ENCODE measurements at places on chromosomes 11 and 22.

DNA sequence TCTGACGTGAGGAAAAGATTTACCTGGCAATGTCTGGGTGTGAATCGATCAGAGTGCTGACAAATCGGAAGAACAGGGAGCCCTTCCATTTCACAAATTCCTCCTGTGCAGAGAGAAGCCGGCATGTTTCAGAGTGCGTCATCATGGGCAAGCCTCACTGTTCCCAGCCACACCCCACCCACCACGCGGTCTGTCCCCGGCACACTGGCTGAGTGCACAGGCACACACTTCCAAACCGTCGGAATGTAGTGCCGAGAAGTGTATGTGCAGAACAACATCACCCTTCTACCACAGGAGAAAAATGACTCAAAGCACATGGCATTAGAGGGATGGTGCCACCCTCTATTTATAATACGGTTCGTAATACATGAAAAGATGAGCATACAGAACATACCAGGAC, 47.5 kb downstream of the NCAPD3 start:
- no peak for DNase-seq

- DNase-seq = no peak
Measured at GRCh38 chr11:19599681-19600080, 113.0 kb upstream of the NAV2 start.

DNA sequence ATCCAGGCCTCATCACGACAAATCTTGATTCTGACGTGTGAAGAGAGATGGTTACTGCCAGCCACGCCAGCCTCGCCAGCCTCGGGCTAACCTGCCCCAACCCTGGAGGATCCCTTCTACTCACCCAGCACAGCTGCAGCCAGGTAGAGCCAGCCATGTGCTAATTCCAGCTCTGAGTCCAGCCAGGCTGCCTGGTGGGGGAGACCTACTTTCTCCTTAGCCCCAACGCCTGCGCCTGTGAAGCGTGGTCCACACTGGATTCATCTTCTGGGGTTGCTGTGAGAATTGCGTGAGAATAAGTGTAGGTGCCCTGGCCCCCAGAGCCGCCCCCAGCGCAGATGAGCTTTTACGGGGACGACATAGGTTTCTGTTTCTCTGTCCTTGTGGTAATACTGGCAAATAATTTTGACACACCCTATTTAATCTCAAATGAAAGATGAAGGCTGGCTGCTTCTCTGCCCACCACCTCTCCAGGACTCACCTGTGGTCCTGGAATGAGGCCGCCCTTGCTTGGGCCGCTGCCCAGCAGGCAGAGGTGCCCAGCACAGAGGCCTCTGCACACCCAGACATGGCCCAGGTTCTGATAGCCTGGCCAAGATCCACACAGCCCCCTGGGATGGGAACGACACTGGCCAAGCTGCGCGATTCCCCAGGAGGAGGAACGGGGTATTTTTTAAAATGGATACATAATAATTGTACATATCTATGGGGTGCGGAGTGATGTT, 528.4 kb downstream of the TBC1D22A start:
- DNase-seq = no peak

DNA sequence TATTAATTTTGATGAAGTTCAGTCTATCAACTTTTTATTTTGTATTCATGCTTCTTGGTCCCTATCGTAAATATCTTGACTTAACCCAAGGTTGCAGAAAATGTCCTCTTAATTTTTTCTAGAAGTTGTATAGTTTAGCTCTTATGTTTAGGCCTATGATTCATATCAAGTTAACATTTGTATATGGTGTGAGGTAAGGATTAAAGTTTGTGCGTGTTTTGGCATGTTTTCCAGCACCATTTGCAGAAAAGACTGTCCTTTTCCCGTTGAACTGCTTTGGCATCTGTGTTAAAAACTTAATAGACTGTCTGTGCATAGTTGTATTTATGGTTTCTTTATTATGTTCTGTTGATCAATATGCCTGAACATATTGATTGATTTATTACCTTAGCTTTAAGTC, 42.3 kb downstream of the ARHGEF12 start:
- DNase-seq = no peak

DNA sequence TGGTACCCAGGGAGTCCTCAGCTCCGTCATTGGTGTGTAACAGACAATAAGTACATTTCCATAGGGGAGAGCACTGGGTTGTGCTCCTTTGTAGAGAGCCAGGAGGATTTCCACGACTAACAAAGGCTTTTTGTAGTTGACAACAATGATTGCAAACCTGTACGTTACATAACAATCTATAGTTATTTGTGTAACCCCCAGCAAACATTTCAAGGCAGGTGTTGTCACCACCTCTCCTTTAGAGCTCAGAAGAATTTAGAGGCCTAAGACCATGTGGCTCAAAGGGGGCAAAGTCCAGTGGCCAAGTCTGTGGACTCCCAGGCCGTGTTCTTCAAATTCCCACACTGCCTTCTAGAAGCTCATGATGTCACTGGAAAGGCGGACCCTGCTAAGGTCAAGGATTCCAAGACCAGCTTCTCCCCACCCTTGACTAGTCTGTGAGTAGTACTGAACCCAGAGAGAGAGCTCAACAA, 15.8 kb downstream of the RPL27A start:
- no peak for DNase-seq

DNA sequence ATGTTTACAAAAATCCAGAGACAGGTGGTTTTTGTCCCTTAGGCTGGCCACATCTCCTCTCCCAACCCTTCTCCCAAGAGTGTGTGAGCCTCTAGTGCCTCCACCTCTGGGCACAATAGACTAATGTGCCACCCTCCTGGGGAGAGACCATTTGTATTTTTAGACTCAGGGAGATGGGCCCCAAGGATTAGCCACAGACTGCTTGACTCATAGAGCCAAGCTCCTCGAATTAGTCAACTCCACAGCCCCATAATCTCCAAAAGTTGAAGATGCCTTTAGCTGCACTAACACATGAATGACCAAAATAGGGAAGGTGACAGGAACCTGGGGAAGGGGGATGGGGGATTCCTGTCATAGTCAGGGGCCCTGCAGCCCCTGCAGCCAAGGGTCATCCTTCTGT, 53.0 kb upstream of the LRRC32 start:
- DNase-seq = no peak

GRCh38 chr11:41459465-41460401, at the start of gene LRRC4C:
Gene LRRC4C, minus strand, starts transcription at chr11:41459652.
- no peak for DNase-seq

DNA sequence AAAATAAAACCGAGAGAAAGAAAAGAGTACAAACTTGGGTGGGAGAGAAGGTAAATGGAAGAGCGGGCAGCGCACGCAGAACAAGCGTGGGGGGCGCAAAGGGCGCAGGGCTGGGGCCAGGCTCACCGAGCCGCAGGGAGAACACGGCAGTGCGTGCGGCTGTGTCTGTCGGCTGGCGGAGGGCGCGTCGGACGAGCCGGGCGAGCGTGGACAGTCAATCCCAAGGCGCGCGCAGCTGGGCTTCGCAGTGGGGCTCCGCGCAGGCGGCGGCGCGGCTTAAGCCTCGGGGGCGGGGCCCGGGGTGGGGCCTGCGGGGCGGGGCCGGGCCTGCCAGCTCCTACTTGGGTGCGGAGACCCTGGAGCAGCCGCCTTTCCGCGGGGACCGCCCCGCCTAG, at the start of gene UCP2:
UCP2 (minus strand) TSS at position 249 of the 395 bp plus-strand sequence. CDS start 4,465 bp downstream, outside the sequence.
- DNase-seq = peak; percentile 92

GRCh38 chr22:17536269-17536668, 27.0 kb upstream of the SLC25A18 start:
- DNase-seq = no peak

- DNase-seq = no peak
Measured at GRCh38 chr11:118082880-118083552, 3.7 kb downstream of the SMIM35 start.

DNA sequence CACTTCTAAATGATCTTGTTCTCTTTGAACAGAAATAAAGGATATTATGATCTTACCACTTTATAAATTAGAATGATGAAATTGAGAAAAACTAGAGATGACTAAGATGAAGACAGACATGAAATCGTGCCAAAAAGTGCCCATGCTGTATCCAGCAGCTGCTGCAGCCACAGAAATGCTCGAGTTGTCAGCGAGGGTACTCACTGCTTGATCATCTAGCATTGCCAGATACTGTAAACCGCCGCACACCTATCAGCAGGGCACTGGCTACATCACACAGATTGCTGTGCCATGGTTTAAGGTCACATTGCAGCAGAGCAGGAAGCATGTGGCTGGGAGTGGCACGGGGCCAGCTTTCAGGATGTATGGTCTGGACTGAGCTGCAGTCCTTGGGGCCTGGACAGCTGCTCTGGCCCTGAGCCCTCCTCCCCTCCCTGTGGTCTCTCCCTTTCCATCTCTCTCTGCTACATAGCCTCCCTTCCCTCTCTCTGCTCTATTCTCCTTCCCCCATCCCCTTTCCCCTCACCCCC, 51.0 kb upstream of the SEPTIN5 start:
- no peak for DNase-seq

- DNase-seq = peak; percentile 18
Measured at GRCh38 chr11:13008625-13009475, at the start of gene RASSF10. Gene RASSF10, plus strand, starts transcription at chr11:13009316. Its CDS starts 261 bp downstream, at chr11:13009577.

- no peak for DNase-seq
Measured at GRCh38 chr11:114056409-114056808, 3.1 kb upstream of the ZBTB16 start.

- DNase-seq = no peak
Measured at GRCh38 chr11:68911731-68912130, 8.0 kb downstream of the IGHMBP2 start.

DNA sequence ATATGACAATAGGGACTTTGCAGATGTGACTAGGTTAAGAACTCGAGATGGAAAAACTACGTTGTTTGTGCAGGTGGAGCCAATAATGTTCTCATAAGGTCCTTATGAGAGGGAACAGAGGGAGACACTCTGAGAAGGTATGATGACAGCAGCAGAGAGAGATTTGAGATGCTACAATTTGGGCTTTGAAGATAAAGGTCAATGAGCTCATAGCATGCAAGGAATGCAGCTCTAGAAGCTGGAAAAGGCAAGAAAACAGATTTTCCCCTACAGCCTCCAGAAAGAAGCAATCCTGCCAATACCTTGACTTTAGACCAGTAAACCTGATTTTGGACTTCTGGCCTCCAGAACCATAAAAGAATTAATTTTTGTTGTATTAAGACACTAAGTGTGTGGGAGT, 21.1 kb downstream of the FAM76B start:
- no peak for DNase-seq

DNA sequence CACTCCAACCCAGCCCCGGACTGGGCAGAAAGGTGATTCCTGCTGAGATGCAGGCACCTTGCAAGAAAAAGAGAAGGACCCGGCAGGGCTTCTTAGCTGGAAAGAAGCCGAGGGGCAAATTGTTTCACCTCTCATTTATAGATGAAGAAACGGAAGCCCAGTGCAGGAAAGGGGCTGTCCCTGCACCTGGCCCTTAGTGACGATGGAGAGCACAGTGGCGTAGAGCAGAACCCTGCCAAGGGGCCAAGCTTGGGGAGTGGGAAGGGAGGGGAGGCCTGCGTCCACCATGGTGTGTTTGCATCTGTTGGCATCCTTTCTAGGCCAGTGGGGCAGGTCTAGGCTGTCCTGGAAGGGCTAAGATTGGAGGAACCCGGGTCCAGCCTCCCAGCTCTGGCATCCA, 7.8 kb upstream of the MS4A15 start:
- no peak for DNase-seq

DNA sequence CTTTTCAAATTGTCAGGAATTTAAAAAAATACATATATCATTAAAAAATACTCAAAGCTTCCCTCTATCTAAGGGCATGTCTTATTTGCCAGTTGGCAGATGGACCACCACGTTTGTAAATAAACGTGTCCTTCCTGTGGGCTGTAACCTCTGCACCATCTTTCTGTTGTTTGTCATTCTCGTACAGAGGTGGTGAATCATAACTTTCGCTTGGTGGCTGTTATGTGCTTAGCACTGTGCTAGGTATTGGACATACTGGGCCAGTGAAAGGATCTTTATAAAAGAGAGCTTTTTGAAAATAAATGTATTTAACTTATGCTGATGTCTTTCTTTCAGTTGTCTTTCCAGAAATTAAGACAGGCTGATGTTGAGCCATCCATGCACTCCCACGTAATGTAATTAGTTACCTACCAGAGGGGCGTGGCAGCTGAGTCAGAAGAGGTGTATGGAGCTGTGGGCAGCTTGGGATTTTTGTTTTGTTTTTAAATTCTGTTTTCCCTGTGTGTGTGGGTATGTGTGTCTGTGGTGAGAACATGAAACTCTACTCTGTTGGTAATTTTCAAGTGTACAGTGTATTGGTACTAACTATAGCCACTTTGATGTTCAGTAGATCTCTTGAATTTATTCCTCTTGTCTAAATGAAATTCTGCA, 62.7 kb downstream of the TECTA start:
- peak; percentile 47 for DNase-seq

GRCh38 chr11:62491571-62492329, 54.9 kb downstream of the AHNAK start:
- DNase-seq = no peak

DNA sequence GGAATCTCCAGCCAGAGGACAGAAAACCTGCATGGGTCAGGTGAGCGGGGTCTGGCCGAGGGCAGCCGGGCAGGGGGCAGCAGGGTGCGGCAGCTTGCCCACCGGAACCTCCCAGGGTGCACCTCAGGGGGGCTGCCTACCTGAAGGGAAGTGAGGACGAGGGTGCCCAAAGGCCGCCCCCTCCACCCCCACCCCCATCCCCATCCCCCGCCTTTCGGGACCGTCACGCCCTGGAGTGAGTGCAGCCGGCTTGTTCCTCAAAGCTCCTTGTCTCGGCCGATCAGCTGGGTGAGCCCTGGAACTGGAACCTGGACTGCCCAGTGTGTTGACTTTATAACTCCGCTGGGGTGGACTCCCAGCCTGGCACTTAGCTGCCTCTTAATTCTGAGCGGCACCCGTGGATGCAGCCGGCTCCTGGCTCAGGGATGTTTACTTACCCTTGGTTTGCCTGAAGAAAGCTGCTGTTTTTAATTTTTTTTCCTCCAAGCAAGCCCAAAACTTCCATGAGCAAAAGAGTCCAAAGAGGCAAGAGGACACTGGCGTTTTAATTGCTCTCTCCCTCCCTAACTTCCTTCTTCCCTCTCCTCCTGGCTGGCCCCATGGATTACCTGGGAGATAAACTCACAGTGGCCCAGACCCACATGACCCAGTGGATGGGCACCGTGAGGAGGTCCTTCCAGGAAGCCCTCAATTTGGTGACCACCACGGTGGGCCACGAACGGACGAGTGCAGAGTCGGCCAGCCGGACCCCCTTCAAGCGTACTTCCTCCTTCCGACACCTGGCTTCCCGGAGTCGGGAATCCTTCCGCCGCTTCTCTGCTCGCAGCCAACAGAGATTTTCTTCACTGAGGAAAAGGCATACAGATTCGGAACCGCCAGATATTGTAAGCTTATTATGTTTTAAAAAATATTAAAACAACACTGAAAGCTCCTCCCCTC, 87.8 kb upstream of the CRYBB3 start:
- no peak for DNase-seq

Data from activated CD4-positive, alpha-beta T cell treated with anti-CD3 and anti-CD28 coated beads, Interleukin-2, amount 50 U/mL, for 16 hours (primary cell).